ENCODE measurements at places on chromosomes 5 and 9.

DNA sequence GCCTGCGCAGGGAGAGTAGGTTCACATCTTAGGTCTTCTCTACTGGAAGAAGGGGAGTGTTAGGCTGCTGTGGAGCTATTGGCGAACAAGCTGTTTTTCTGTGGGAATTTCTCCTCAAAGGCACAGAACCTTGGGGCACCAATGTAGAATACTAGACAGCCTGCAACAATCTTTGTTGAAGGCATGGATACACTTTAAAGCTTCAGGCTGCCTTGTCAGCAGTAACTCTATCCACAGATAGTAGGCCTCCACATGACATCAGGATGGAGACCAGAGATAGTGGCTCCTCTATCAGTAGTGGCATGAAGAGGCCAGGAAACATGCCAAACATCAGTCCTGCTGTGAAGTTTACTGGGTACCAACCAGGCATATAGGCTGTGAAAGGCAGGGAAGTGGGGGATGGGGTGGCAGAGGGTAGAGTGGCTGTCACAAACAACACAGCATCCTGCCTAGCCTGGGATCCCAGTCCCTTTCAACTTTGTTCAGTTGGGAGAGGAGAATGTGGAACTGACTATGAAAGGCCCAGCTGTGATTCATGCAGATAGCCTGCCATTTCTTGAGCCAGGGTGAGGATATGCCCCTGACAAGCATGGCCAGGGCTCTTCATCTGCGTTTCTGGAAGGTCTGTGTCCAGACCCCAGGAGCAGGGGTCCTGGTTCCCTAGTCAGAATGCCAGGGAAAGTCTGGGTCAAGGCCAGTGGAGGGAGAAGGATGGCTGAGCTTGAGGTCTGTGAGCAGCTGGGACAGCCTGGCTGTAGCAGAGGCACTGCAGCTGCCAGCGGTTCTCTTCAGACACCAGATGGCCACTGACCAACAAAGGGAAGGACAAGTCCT is 1.0 kb upstream of the HK3 start:
- no peak for DNase-seq

DNA sequence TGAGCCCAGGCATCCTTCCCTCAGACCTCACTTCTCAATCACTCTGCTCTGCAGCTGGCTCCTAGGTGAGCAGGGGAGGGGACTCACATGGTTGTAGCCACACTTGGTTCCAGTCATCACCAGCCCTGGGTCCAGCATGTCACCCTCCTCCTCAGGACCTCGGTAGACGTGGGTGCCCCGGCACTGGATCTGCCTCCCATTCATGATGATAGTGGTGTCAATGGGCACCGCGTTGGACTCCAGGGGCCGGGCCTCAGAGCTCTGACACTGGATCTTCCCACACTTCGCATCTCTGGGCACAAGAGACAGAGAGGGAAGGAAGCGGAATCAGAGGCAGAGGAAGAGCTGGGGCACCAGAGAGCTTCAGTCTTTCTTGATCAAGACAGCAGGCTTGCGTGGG is 32.9 kb downstream of the NIPAL4 start:
- no peak for DNase-seq

GRCh38 chr9:90815183-90815943 is 13.7 kb downstream of the SYK start:
- no peak for DNase-seq

DNA sequence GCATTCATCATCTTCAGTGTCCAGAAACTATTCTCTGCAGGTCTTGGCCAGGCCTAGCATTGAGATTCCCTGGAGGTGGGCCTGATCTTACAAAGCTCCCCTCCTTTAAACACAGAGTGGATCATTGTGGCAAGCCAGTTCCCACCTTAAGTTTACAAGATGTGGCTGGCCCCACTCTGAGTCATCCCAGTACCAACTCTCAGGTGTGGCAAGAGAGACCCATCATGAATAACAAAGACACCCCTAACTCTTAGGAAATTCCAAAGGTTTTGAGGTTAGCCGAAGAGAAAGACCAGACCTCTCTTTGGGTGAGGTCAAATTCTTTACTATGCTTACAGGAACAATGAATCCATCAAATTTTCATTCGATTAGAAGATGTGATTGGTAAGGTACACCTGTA is 78.2 kb downstream of the RFK start:
- no peak for DNase-seq

DNA sequence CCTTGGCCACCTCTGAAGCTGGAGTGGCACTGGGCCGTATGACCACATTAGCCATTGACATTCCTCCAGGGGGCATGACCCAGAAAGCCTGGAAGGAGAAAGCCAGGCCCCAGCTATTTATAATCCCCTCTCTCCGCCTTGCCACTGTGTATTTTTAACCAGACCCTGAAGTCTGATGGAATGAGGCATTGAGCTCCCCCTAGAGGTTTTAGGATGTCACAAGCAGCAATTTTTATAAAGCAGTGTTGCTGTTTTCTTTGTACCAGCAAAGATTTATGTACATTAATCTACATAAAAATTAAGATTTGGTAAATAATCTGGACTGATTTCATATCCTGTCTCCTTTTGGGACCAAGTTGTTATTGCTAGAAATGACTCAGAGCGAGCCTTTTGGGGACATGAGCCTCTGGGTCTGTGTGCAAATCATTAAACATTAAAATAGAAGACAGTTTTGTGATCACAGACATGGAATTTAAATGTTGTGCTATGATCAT is 127.1 kb downstream of the TRIO start:
- DNase-seq = no peak

GRCh38 chr9:94979904-94980507 is 253.5 kb downstream of the AOPEP start:
- no peak for DNase-seq

- no peak for DNase-seq
These were observed 25.0 kb downstream of the LARP1 start for GRCh38 chr5:154780128-154780527.

- no peak for DNase-seq
These were observed 16.9 kb downstream of the PRRX2 start for GRCh38 chr9:129682381-129682780.

Measured in activated CD4-positive, alpha-beta T cell treated with anti-CD3 and anti-CD28 coated beads, Interleukin-2, amount 50 U/mL, for 4 hours (primary cell).